Vagina (tissue), 2 donors: ENCODE measurements at places on chromosomes 1 and 21.
A peak's percentile ranks its signal among the peaks of the same experiment; 100 is the strongest.

DNA sequence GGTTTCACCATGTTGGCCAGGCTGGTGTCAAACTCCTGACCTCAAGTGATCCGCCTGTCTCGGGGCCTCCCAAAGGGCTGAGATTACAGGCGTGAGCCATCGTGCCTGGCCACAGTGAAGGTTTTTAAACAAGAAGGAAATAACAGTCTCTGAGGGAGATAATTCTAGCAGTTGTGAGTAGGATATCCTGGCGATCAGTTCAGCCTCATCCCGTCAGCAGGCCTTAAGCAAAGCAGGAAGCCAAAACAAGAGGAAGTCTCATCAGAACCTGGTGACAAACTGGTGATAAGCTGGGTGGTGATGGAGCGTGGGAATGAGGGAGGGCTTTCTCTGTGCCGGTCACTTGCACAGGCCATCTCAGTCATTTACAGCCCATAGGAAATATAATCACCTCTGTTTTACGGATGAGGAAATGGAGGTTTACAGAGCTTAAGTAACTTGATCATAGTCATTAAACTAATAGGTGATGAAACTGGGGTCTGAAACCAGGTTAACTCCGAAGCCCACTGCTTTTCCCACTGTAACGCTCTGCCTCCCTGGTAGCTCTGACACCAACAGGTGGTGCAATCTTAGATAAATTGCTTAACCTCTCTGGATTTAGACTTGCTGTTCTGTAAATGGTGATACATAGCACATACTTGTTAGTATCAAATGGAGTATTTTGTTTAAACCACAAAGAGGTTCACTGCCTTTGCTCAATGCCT lies 40.8 kb upstream of the A3GALT2 start:
- no peak for DNase-seq

- no peak for DNase-seq
These were observed 177.2 kb downstream of the PLPPR4 start for GRCh38 chr1:99441299-99442095.

GRCh38 chr1:173749137-173749536 lies 34.4 kb downstream of the KLHL20 start:
- no peak for DNase-seq

- DNase-seq = no peak
These were observed 14.0 kb downstream of the HSF2BP start for GRCh38 chr21:43645136-43645891.

GRCh38 chr1:168187177-168187576 lies 8.4 kb downstream of the TIPRL start:
- DNase-seq = no peak

GRCh38 chr1:212696721-212697331 lies 2.8 kb downstream of the BATF3 start:
- DNase-seq = no peak

GRCh38 chr1:41682845-41683625 lies 198.6 kb upstream of the EDN2 start:
- DNase-seq = no peak

GRCh38 chr1:153866045-153866850 lies 56.5 kb downstream of the GATAD2B start:
- no peak for DNase-seq

DNA sequence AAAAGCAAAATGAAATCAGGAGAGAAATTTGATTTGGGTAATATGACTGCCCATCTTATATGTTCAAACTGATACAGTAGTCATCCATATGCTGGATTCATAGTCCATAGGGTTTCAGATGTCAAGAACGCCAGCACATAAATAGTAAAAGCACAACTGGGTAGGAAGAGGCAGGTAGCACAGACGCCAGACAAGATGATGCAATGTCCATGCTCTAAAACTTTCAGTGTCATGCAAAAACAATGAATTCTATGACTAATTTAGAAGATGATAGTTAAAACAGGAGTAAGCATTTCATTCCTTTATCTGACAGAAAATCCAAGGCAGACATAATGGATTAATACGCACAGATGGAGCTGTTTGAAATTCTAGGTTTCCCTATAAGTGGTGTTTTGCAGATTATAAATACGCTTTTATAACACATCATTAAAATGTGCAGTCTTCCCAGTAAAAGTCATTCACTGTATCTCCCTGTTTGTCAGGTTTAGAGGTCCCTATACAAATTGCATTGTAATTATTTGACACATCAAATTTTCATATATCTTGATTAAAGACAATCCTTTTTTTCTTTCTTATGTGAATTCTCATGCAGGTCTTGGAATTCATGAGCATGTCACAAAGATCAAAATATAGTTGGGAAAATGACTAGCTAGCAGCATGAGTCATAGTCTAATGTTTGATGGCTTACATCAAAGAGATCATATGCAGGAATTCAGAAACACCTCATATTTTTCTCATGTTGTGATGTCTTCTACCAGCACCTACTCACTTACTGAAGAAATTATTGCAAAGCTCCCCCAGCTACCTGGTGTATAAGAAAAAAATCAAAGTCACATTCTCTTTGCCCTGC lies 139.9 kb downstream of the DSCAM start:
- no peak for DNase-seq

- DNase-seq = peak; percentile 58
These were observed 138.6 kb upstream of the EDN2 start for GRCh38 chr1:41622859-41623732.

GRCh38 chr21:45304945-45305344 lies 17.2 kb upstream of the POFUT2 start:
- no peak for DNase-seq

GRCh38 chr1:30901798-30902581 lies 6.6 kb downstream of the SDC3 start:
- DNase-seq = no peak

DNA sequence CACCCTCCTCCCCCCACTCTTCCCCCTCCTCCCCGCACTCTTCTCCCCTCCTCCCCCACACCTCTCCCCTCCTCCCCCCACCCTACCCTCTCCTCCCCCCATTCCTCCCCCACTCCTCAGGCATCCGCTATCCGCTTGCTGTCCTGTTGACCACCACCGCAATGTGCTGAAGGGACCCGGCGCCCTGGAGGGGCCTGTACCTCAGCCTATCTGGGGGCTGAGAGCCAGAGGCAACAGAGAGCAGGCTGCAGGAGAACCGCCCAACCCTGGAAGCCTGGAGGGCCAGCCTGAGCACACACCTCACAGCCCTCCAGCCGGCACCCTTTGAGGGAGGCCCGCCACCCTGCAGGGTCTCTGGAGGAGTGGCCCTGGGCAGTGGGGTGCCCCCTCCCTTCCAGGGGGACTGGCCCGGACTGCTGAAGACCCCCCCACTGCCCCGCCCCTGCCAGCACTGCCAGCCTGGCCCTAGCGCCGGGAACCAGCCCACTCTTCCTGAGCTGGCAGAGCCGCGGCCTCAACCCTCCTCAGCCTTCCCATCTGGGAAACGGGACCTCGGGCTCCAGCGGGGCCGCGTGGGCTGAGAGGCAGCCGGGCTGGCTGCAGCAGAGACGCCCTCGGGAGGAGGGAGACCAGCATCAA lies 1.2 kb downstream of the C1QTNF12 start:
- DNase-seq = no peak

GRCh38 chr1:236144033-236144432 lies 1.7 kb downstream of the GPR137B start:
- no peak for DNase-seq

- DNase-seq = no peak
These were observed 16.1 kb upstream of the ALDH4A1 start for GRCh38 chr1:18918417-18918816.

- no peak for DNase-seq
These were observed 221.2 kb upstream of the PTGFR start for GRCh38 chr1:78269591-78269990.

GRCh38 chr1:79551321-79551720 lies 544.8 kb upstream of the ADGRL4 start:
- DNase-seq = no peak

- DNase-seq = no peak
These were observed 175.0 kb downstream of the CTH start for GRCh38 chr1:70586046-70586445.

GRCh38 chr1:154837672-154838171 lies 32.4 kb downstream of the KCNN3 start:
- DNase-seq = no peak
